HAP-1 (cell line): ENCODE measurements at places on chromosomes 11 and 22.
A peak's percentile ranks its signal among the peaks of the same experiment; 100 is the strongest.

DNA sequence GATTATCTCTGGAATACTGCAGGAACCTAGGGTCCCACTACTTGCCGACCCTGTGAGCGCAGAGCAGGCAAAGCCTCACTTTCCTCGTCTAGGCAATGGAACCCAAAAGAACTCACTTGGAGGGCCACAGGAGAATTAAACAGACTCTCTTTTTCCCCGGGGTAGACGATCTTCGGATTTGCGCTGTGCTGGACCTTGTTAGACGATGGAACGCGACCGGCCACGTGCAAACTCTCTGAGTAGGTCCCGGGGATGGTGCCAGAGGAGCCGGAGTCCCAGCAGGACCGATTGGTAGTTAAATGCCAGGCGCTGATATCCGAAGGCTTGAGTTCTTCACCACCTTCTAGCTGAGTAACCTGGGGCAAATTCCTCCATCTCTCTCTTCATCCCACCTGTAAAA is 1.0 kb upstream of the SLC1A2 start:
- no peak for DNase-seq

DNA sequence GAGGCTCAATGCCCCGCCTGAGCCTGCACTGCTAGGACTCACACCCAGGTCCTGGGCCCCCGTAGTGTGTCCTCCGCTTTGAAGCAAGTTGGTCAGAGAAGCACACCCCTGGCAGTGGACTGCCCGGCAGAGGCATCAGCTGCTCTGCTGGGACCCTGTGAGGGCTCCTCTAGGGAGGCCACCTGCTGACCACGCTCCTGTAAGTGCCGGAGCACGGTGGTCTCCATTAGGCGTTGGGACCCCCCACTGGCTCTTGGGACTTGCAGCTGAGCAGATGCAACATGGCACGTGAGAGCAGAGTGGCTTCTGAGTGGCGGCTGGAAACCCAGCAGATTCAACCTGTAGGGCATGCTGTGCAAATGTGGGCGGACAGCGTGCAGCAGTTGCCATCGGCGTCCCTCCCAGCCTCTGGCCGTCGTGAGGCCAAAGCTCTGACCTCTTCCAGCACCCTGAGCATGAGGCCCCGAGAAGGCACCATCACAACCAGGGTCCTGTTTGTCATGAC is 16.9 kb downstream of the MRGPRG start:
- DNase-seq = peak; percentile 6

- no peak for DNase-seq
These were observed 23.1 kb downstream of the RGL4 start for GRCh38 chr22:23713696-23714595.

DNA sequence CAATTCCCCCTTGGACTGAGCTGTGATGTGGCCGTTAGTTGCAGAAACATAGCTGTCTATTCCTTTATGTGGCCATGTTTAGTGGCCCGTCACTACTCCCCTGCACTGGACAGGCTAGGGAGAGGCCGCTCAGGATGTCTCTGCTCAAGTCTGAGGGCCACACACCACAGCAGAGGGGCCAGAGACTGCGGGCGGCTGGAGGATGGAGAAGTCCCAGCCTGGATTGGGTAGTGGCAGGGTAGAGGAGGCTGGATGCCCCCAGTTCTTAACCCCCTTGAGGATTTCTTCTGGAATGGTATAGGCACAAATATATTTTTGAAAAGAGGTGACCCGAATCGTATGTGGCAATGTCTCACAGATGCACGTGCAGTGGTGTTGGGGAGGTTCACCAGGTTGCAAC is 116.4 kb upstream of the B3GAT1 start:
- no peak for DNase-seq

- DNase-seq = no peak
These were observed 914 bp upstream of the DNAJB13 start for GRCh38 chr11:73949912-73950311.

DNA sequence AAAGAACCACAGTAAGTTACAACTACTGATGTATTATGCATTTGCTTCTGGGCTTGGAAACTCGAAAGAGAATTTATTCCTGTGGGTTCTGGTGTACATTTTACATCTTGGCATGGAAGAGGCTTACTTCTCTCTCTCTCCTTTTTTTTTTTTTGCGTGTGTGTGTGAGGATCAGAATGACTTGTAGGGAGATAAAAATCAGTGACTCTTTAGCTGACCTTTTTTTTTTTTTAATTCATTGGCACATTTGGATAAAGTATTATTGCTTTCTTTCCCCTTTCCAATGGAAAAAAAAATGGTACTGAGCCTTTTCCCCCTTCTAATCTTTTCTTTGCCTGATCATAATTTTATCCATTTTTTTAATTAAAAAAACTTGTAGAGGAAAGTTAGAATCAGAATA is 43.5 kb downstream of the EXT2 start:
- no peak for DNase-seq
